ENCODE measurements at places on chromosomes 11 and 22. TPM values are rescaled to one million over a fixed set of nuclear protein-coding genes. Genes with fewer than 3 reads are reported as not detected.

Gene CD59
- 62.7 TPM for total RNA-seq

Gene OR51I1
- total RNA-seq = not detected

Gene GGTLC3
- not detected for total RNA-seq

Gene ATG13
- total RNA-seq = 102 TPM

Gene SLC25A1
- total RNA-seq = 24.5 TPM

GRCh38 chr22:50361688-50362087, 18.6 kb downstream of the PPP6R2 start:
- DNase-seq = no peak

- DNase-seq = no peak
Observed at GRCh38 chr11:14617241-14618027, 26.2 kb upstream of the PDE3B start.

DNA sequence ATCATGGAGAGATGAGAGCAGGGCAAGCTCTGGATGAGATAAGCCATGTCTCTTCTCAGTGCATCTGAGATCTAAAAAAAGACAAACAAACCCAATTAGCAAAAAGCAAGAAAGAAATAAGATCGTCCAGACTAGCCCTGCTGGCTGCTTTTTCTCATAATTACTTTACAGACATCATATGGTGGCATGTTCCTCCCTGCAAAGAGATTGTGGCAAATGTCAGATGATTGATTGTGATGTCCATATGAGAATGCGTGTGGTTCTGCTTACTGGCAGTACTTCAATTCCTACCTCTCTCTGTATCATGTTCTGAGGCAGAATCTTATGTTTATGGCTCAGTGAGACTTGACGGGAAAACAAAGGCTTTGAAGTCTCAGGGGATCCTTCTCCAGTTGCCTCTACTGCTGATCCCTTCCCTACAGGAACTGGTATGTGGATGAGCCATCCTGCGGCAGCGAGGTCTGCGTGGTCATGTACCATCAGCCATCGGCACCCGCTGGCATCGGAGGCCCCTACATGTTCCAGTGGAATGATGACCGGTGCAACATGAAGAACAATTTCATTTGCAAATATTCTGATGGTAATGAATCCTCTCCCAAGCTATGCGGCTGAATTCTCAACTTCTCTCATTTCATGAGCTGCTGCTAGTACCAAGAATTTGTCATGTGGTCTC, 8.8 kb downstream of the LAYN start:
- DNase-seq = no peak

DNA sequence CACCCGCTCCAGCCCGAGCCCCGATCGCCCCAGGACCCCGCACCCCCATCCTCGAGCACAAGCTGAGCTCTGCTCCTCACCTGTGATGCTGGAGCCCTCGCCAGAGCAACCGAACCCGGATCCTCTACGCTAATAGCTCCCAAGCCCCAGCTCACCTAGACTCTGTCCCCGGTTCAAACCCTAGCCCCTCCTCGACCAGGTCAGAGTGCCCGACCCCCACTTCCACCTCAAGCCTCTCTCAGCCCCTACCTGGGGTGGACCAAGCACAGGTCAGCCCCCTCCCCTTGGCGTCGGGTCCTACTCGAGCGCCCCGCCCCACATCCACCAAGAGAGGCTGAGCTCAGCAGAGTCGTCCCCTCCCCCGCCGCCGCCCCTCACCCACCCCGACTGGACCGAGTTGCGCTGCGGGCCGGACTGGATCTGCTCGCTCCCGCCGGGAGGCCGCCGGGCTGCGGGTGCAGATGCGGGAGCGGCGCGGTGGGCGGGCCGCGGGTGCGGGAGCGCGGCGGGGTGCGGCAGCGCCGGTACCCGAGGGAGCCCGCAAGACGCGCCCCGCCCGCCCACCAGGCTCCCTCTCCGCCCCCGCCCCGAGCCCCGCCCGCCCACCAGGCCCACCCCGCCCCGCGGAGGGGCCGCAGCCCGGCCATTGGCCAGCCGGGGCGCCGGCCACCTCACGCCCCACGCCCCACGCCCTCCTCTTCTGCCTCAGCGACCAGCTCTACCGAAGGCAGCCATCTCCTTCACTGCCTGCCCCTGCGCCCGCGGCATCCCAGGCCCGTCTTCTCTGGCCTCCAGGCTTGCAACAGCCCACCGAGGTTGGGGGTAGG, 577 bp upstream of the DKK3 start:
- DNase-seq = no peak

GRCh38 chr22:44403602-44404329, 91.0 kb upstream of the SHISAL1 start:
- no peak for DNase-seq

DNA sequence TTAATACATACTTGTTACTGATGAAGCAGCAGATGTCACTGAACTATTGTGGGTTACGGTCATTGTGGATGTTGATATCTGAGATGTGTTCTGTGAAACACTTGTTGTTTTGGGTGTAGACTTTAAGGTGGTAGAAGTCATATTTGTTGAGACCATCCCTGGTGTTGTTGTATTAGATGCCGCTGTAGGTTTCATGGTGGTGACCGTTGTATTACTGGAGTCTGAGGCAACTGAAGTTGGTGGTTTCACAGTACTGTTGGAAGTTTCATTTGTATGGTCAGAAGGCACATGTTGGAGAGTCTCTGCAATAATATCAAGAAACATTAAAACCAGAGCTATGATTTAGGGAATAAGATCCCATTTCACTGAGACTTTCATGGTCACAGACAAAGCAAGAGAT, 50.7 kb downstream of the TMEM123 start:
- no peak for DNase-seq
